ENCODE measurements at places on chromosomes 7 and 10. TPM values are rescaled to one million over a fixed set of nuclear protein-coding genes. Genes with fewer than 3 reads are reported as not detected.

SLC39A12 gene
- not detected for total RNA-seq

TMEM178B gene
- total RNA-seq, result not detected

IFIT1 gene
- 26.9 TPM for total RNA-seq

KIAA1549 gene
- 1.9 TPM for total RNA-seq

HGF gene
- 78.2 TPM for total RNA-seq

DRGX gene
- not detected for total RNA-seq

AGAP5 gene
- 0.13 TPM for total RNA-seq

EVX1 gene
- total RNA-seq, result not detected

UNCX gene
- total RNA-seq, result not detected

SPAG6 gene
- not detected for total RNA-seq

Data from epithelial cell of alveolus of lung (primary cell).